ENCODE measurements at places on chromosomes 7 and 10.

DNA sequence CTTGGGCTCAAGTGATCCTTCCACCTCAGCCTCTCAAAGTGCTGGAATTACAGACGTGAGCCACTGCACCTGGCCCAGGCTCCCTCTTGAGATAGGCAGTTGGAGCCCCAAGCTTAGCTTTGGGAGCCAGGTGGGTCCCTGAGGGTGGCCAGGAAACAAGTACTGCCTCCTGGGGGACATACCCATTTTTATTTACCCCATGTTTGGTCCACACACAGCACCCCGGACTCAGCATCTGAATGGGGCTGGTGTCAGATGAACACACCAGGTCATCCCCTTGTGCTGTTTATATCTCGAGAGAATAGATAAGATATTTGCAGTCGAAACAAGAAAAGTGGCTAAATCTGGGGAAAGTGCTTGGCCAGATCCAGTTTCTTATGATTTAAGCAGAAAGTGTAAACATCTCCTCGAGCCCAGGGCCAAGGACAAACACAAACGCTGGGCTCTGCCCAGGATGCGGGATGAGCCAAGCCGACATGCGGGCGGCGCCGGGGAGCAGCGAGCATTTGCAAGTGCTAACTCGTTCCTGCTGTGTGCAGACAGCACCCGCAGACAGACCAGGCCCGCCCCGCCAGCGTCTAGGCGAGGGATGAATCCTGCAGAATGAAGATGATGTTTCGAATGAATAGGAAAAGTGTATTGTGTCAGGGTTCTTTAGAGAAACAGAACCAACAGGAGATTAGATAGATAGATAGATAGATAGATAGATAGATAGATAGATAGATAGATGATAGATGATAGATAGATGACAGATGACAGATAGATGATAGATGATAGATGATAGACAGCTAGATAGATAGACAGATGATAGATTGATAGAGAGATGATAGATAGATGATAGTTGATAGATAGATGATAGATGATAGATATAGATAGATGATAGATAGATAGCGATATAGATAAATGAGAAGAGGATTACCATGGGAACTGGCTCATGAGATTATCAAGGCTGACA, 44.4 kb upstream of the OCM2 start:
- DNase-seq, result no peak

GRCh38 chr7:117839507-117839906, 33.7 kb downstream of the CTTNBP2 start:
- no peak for DNase-seq

DNA sequence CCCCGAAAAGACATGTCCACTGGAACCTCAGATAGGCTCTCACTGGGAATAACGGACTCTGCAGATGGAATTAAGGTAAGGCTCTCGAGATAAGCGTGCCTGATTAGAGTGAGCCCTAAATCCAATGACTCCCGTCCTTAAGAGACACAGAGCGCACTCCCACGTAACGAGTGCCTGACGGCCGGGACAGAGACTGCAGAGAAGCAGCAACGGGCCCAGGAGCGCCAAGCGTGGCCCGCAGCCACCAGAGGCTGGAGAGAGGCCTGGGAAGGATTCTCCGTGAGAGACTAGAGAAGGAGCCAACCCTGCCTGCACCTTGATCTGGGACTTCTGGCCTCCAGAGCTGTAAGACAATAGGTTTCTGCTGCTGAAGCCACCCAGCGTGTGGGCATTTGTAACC, 20.0 kb upstream of the TNRC18 start:
- no peak for DNase-seq

GRCh38 chr10:15097011-15097812, at the start of gene RPP38:
RPP38 (plus strand) TSS chr10:15097355; CDS start chr10:15103315, 5,960 bp downstream.
- peak; percentile 24 for DNase-seq

DNA sequence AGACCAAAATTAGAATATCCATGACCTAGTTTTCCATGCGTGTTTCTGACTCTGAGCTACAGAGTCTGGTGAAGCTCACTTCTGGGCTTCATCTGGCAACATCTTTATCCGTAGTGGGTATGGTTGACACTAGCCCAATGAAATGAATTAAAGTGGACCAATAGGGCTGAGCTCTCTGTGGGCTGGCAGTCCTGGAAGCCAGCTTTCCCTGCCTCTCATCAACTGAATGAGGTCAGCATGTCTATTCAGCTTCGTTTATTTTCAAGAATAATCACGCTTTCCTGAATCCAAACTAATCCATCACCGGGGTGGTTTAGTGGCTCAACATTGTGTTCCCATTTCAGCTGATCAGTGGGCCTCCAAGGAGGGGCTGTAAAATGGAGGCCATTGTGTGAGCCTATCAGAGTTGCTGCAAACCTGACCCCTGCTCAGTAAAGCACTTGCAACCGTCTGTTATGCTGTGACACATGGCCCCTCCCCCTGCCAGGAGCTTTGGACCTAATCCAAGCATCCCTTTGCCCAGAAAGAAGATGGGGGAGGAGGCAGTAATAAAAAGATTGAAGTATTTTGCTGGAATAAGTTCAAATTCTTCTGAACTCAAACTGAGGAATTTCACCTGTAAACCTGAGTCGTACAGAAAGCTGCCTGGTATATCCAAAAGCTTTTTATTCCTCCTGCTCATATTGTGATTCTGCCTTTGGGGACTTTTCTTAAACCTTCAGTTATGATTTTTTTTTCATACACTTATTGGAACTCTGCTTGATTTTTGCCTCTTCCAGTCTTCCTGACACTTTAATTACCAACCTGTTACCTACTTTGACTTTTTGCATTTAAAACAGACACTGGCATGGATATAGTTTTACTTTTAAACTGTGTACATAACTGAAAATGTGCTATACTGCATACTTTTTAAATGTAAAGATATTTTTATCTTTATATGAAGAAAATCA, 35.5 kb downstream of the CAV1 start:
- DNase-seq, result no peak

DNA sequence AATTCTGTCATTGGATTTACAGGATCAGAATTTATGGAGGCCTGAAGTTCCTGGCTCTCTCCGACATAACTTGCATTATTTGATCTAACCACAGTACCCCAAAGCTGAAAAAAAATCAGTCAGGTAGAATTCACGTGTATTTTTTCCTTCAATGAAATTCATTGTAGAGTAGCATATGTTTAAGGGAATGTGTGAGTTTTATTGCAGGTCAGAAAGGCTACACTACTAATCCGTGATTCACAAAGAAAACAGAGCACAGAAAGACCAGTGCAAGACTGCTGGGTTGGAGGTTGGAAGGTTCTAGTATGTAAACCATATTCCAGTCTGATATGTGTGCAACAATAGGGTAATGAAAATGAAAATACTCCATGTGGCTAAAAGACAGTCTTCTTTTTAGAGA, 247.0 kb upstream of the FERD3L start:
- no peak for DNase-seq

- DNase-seq, result no peak
Observed at GRCh38 chr10:111705021-111705420, 478.5 kb downstream of the GPAM start.

DNA sequence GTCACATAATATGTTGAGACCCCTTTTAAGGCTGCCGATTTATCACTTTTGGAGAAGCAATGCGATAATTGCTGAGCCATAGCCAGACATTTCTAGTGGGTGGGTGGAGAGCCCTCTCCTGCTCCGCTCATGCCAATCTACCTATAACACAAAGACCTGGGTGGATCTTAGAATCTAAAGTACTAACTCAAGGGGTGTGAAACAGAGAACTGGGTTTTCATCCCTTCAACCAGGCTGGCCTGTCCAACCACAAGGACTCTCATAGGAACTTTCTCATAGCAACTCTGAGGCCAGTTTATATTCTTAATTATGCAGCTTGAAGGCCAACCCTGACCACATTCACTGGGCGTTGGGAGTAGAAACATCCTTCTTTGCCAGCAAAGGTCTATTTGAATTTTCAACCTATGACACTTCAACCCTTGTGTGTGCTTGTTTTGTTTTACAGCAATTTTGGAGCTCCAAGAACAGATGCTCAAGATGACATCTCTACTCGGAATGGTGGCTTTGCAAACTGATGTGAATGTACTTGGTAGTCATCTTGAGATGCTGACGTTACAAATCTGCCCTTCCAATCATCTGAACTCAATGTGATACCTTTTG, 1198.2 kb upstream of the AUTS2 start:
- DNase-seq, result no peak

GRCh38 chr7:107843184-107843583, 40.2 kb upstream of the SLC26A3 start:
- DNase-seq, result no peak

- DNase-seq, result no peak
Observed at GRCh38 chr7:92785923-92786322, 50.5 kb downstream of the CDK6 start.

- no peak for DNase-seq
Observed at GRCh38 chr10:129841071-129841470, 123.0 kb downstream of the EBF3 start.

DNA sequence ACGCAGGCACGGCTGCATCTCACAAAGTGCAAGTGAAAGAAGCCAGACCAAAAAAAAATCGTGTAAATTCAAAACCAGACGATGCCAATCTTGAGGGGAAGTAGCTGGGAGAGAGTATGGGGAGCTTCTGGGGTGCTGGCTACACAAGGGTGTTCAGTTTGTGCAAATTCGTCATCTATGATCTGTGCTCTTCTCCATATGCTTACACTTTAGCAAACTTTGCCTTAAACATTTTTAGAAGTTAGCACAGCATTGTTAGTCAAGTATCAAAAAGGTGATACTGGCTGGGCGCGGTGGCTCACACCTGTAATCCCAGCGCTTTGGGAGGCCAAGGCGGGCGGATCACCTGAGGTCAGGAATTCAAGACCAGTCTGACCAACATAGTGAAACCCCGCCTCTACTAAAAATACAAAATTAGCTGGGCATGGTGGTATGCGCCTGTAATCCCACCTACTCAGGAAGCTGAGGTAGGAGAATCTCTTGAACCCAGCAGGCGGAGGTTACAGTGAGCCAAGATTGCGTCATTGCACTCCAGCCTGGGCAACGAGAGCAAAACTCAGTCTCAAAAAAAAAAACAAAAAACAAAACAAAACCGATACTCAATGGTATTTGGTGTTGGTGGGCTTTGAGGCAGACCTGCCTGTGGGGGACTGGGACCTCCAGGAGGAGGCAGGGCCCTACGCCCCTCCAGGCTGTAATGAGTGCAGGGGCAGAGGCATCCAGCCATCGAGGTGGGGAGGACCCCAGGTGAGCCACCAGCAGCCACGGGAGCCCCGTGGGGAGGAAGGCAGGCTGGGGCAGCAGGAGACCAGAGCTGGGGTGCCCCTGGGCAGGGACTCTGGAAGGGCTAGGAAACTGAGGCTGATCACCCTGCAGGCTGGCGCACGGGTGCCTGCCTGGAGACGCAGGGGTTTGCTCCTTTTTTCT, 150.0 kb downstream of the PRKAG2 start:
- DNase-seq, result no peak

- no peak for DNase-seq
Observed at GRCh38 chr7:71311576-71311975, 179.6 kb downstream of the GALNT17 start.

GRCh38 chr10:21532694-21533466, 1.2 kb upstream of the MLLT10 start:
- DNase-seq, result no peak

DNA sequence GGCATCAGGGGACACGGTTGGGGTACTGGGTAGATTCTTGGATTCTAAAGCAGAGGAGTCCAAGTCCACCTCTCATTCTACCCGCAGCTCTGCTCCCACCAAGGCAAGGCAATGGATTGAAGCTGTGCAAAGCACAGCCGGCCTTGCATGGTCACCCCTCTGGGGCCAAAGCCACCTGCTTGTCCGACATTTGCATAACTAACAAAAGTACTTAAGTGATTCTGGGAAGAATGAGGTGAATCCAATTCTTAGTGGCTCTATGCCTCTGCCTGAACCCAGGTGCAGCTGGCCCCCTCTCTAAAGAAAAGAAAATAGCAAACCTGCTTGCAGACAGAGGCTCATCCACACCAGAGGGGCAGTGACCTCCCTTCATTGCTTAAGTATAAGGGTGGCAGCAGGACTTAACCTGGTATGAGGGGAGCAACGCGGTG, 10.7 kb upstream of the COBL start:
- no peak for DNase-seq

DNA sequence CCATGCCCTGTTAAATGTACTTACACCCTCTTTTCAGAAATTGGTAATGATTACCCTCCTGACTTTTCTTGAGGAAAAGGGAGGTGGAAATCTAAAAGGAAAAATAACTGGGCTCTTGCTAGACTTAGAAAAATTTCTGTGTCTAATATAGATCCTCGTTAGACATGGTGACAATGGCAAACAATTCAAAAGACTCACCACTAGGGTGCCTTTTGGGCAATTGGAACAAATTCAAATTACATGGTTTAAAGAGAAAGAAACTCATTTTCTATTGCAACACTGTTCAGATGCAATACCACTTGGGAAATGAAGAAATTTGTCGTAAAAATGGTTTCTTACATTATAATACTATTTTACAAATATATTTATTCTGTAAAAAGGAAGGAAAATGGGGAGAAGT, 950.1 kb downstream of the GRM8 start:
- DNase-seq, result no peak

DNA sequence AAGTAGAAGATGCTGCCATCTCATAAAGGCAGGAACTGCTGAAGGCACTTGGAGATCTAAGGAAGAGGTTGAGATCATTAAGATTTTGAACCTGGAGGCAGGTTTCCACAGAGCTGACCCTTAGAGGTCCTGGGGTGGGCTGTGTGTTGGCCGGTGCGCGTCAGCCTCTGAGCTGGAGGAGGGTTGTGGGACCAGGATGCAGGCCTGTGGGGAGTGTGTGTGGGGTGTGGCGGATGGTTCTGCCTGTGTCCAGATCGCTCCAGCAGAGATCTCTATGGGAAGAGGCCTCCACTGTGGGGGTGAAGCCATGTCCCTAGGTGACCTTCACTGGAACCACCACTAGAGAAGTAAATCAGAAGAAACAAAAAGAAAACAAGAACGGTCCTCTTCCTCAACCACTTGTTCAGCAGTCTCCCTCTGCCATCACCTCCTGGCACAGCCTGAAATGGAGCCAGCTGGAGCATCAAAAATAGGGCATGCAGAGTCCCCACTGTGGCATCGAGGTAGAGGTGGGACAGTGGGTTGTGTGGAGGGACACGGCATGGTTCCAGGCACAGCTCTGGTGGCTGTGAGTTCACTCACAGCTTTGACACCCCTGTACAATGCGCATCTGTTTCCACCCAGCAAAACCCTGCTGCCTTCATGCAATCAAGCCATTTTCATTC, 453.8 kb downstream of the TCERG1L start:
- no peak for DNase-seq

- DNase-seq, result no peak
Observed at GRCh38 chr7:106589198-106589879, 71.6 kb downstream of the CCDC71L start.

GRCh38 chr10:16832351-16833080, 15.3 kb upstream of the RSU1 start:
- DNase-seq, result peak; percentile 72

- no peak for DNase-seq
Observed at GRCh38 chr7:28179120-28180030, 1.2 kb downstream of the JAZF1 start.

DNA sequence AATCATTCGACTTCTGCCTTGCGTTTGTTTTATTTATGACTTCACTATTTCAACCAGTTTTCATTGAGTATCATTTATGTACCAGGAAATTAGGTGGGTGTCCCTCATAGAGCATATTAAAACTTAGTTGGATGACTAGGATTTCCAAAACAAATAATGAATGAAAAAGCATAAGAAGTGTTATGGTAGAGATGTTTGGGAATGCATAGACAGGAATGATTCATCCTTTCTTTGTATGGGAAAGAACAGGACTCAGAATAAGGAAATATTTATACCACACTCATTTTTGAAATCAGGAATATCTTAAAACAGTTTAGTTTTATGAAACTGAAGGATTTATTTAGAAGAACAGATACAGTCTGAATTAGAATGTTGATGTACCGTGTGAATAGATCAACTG, 315.7 kb downstream of the EXOC4 start:
- DNase-seq, result no peak

- DNase-seq, result no peak
Observed at GRCh38 chr7:91345449-91345848, 81.2 kb downstream of the FZD1 start.

Measured in SK-N-MC (cell line).